ENCODE measurements at places on chromosomes 5 and 9.

- no peak for DNase-seq
These were observed 28.8 kb downstream of the ANXA6 start for GRCh38 chr5:151128817-151129216.

GRCh38 chr5:104095527-104095926, 532.9 kb upstream of the NUDT12 start:
- DNase-seq = no peak

DNA sequence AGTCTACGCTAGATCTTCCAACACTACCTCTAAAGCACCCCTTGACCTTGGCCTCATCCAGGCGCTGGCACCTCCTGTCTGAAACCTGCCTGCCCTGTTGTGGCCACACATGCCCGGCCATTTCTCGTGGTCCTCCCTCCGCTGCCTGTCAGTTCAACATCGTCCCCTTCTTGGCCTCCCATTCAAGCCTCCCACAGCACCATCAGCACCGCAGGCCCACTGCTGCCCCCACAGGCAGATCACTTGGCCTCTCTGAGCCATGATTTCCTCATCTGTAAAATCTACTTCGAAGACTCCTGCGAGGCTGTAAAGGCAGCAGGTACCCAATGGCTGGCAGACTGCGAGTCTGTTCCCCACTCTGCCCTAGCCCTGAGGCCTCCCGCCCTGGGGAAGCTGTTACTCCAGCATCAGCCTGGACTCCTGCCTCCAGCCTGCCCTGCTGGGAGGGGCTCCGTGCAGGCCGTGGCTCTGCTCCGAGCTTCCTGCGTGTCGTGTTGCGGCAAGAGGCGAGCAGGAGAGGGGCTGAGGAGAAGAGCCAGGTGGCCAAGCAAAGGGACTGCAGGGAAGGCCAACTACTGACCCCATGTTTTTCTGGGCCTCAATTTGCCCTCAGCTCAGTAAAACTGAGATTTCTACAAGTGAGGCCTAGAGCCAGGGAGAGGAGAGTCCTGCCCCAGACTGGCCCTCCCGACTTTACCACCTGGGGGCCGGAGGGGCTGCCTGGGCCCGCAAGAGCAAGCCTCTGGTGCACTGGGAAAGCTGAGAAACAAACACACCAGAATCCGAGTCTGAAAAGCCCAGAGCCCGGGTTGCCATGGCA, 70.5 kb upstream of the LRRTM2 start:
- no peak for DNase-seq

- DNase-seq = no peak
These were observed 21.5 kb downstream of the TENT4A start for GRCh38 chr5:6734781-6735180.

DNA sequence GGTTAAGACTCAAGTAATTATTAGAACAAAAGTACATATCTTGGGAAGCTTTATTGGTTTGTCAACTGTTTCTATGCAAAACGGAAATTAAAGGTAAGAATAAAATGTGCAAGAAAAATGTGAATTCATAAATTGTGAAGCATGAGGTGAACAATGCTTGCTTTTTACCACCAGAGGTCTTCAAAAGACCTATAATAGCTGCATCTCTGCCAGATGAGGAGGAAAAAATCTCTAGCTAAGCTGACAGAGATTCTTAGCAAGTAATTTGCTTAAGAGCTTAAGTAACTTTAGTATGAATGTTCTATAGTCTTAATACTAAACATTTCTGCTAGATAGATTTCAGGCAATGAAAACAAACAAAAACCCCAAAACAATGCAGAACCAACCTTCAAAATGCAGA, 54.1 kb downstream of the MRPS30 start:
- DNase-seq = no peak

DNA sequence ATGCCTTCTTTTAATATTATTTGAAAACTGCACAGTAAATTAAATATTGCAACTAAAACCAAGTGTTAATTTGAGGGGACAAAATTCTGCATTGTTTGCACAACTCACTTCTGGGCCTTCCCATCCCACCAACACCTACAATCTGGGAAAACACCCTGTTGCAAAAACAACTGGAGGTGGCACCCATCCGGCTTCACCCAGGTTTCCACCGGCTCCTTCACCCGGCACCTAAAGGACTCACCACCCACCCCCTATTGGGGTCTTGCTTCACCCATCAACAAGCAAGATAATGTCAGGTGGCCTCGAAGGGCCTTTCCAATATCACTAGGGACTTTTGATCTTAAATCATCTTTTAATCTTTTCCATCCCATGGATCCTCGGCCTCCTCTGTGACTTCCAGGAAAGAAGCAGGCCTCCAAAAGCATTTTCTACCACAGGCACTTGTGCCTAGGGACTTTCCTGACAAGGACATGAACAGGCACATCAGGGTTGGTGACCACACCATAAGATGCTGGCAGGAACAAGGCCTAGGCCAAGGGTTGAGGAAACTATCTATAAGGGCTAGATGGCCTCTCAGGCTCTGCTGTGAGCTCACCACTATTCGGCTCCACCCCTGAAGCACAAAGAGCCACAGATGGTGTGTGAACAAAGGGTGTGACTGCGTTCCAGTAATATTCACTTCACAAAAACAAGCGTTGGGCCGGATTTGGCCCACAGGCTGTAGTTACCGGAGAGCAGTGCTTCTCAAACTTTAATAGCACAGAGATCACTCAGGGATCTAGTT, 205.1 kb downstream of the AUH start:
- no peak for DNase-seq

DNA sequence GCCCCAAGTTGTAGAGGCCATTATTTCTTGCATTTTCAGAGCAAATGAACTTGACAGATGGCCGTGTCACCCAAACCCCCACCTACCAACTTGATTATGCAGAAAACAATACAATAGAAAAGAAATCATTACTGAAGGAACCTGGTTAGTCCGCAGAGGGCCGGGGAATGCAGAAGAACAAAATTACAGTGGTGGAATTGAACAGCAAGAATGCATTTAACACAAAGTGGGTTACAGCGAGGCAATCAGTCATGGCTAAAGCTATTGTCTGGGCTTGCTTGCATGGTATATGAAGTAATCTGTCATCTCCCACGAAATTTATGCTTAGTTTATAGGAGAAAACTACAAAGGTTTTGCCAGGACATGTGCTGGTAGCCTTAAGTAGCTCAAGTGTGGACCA, 238.3 kb upstream of the IRX1 start:
- DNase-seq = no peak

- no peak for DNase-seq
These were observed 20.2 kb downstream of the DAB2IP start for GRCh38 chr9:121671612-121672155.

DNA sequence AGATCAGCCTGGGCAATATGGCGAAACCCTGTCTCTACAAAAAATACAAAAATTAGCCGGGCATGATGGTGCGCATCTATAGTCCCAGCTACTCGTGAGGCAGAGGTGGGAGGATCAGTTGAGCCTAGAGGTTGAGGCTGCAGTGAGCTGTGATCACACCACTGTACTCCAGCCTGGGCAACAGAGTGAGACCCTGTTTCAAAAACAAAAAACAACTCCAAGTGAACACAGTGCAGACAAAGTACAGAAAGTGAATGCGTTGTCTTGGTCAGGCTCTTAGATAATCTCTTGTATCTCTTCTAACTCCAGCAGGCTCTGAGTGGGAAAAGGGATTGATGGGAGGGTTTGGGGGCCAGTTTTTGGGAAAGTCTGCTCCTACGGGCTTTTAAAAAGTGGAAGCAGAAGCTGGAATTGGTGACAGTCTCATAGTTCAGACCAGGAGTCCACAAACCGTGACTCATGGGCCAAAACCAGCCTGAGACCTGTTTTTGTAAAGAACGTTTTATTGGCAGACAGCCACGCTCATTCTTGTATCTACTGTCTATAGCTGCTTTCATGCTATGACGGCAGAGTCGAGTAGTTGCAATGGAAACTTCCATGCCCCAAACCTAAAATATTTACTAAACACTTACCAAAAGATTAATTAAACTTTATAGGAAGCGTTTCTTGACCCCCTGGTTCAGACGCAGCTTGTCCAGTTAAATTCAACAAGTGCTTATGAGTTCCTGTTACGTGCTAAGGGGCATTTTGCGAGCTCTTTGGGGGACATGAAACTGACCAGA, 32.9 kb downstream of the NDST1 start:
- no peak for DNase-seq

DNA sequence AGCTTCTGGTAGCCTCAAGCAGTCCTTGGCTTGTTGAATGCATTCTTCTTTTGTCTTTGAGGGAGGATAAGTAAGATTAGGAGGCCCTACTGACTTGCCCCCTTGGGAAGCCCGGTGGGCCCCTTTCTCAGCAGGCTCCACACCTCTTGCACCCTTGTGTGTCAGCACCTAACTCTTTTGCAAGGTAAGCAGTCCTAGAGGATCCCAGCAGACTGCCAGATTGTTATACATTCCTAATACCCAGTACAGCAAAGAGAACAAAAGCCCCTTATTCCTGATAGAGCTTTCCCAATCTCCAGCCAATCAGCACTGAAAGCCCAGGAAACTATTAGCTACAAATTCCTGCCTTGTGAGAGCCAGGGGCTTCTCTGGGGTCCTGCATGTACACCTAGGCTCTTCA, 152.8 kb downstream of the RAB3C start:
- DNase-seq = no peak

DNA sequence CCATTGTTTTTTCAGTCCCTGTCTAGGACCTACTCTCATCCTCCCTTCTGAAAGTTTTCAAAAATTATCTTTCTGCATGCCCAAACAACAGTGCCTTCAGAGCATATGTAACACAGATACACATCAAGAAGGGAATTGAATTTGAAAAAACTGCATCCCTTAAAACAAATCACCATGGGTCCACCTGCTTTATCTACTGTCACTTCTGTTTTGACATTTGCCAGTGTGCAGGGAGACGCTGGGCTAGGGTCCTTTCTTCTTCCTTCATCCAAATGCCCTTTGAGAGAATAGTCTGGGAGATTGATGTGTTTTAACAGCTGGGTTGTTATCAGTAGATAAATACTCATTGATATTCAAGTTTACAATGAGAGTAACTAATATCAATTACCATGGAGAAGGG, 1630.1 kb downstream of the MAT2B start:
- DNase-seq = no peak

- no peak for DNase-seq
These were observed 20.2 kb upstream of the CDC23 start for GRCh38 chr5:138233280-138233679.

DNA sequence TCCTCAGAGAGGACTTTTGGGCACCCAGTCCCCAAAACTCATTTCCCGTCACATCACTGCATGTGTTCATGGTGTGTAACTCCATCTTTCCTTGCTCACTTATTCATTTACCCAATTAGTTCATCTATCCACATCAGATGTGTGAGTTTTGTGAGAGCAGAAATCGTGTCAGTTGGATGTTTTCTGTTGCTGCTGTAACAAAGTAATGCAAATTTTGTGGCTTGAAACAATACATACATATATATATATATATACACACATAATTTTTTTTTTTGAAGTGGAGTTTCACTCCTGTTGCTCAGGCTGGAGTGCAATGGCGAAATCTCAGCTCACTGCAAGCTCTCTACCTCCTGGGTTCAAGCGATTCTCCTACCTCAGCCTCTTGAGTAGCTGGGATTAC, 70.5 kb upstream of the BOD1 start:
- DNase-seq = no peak

DNA sequence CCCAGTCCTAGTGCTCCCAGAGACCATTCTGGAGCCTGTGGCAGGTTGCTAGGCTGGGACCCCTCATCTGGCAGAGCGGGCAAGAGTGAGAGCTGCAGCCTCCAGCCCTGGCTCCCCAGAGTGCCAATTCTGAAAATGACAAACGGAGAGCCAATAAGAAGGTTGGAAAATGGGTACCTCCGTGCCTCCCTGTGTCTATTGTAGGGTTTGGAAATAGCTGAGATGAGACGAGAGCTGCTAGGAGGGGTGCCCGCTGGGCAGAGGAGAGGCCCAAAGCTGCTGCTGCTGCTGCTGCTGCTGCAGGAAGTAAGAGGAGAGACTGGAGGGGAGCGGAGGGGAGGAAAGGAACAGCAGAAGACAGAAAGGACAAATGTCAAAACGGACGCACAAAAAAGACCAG, 36.0 kb upstream of the FUBP3 start:
- no peak for DNase-seq

DNA sequence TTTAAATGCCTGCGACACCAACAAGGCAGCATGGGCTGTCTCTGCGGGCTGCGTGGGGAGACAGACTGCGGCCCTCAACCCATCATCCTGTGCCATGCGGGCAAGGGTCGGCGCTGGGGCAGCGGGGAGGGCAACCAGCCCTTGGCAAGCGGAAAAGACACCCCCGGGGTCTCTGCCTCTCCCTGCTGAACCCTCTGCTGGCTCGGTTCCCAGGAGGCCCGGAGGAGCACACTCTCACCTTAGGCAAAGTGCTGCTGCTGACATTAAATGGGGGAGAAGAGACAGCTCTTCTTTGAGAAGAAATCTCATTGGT, 129.6 kb upstream of the PPP1R26 start:
- DNase-seq = no peak

DNA sequence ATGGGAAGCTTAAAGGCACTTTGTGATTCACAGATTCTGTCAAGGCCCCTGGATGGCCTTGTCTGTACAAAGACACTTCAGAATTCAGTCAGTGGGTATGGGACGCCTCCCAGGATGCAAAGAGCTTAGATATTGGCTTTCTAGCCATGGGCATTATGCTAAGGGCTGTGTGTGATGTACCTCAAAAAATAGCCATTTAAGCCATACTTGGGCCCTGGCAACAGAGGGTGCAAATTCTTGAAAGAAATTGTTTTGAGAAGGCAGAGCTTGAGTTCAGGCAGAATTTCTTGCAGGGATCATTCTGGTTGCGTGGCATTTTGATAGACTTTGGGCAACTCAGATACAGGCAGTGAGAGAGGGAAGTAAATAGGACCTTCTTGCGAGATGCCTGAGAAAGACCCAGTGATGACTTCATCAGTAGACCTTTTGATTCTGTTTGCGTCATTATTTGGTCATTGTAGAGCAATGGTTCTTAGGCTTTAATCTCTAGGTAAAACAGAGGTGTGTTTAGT, 3.9 kb downstream of the CYFIP2 start:
- no peak for DNase-seq

DNA sequence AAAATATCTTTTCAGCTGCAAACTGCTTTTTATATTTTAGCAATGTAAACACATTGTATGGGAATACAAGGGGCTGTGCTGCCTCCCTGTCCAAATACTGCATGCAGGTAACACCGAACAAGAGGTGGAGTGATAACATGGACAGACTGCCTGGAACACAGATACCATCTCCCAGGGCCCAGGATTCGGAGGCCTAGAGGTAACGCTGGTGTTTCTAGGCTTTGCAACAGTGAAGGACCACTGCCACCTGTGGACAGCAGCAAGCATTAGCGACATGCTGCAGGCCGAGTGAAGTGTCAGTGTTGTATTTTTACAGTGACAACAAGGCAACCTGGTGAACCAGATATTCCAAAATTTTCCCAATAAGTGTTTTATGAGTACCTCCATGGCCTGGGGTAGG, 379.1 kb downstream of the DMRT2 start:
- no peak for DNase-seq

GRCh38 chr9:7042124-7042523, 284.4 kb downstream of the KDM4C start:
- DNase-seq = no peak

GRCh38 chr9:121997791-121998190, 95.3 kb downstream of the TTLL11 start:
- DNase-seq = no peak

- no peak for DNase-seq
These were observed 791 bp upstream of the GPR150 start for GRCh38 chr5:95619096-95619495.

Measured in activated CD8-positive, alpha-beta memory T cell treated with anti-CD3 and anti-CD28 coated beads for 1 hour (primary cell).